Cerebellum (tissue), 4 donors: ENCODE measurements at places on chromosomes 1 and 21.

DNA sequence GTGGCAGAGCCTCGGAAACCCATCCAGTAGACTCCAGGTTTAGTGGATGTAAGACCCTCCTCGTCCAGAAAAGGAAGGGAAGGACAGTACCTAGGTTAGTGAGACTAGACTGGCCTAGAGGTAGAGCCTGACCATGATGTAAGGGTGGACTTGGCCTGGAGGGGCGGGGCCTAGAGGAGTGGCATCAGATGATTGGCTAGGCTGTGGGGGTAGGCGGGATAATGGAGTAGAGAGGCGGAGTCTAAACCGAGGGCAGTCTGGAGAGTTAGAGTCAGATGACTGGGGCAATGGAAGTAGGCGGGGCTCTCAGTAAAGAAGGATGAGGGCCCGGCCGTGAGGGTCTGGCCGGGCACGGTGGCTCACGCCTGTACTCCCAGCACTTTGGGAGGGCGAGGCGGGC is 70.1 kb downstream of the EPHB2 start:
- DNase-seq: no peak

DNA sequence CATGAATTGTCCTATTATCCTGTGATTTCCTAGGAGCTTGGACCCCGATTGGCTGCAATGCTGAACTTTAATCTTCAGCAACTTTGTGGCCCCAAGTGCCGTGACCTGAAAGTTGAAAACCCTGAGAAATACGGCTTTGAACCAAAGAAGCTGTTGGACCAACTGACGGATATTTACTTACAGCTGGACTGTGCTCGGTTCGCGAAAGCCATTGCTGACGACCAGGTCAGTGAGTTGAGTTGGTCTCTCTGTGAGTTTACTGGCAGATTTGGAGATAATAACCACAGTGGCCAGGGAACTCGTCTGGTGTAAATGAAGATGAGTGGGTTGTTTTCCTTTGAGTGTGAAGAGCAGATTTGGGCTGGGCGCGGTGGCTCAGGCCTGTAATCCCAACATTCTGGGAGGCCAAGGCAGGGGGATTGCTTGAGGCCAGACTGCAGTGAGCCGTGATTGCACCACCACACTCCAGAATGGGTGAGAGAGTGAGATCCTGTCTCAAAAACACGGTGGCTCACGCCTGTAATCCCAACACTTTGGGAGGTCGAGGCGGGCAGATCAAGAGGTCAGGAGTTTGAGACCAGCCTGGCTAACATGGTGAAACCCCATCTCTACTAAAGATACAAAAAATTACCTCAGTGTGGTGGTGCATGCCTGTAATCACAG is 39.1 kb upstream of the KIF1B start:
- DNase-seq: no peak

DNA sequence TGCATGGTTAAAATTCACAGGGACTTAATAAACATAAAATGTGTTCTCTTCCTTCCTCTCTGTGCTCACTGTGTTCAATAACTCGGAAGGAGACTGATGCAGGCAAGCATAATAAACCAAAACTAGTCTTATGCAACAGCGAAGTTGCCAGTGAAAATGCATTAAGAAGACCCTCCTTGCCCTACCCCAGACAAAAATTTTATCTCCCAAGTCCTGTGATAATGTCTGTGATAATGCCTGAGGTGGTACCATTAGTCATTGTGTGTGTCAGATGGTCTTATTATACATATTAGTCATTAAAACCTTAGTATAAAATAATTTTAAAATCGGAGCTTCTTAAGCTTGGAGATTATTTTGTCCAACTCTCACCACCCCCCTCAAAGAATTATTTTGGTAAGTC is 97.8 kb downstream of the NGF start:
- DNase-seq: no peak

DNA sequence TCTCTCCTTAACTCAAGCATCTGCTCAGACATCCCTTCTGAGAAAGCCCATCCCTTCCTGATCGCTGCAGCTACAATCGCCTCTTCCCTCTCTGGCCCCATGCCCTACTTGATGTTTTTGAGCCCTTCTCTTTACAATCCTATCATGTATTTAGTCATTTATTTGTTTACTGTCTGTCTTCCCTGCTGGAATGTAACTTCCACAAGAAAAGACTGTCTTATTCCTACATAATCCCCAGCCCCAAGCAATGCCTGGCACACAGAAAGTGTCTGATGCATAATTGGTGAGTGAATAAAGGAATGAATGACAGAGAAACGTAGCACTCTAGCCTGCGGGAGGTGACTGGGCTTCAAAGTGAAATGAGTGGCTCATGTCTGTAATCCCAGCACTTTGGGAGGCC is 25.4 kb downstream of the ECE1 start:
- no peak for DNase-seq
